ENCODE measurements at places on chromosomes 16 and 17. TPM values are rescaled to one million over a fixed set of nuclear protein-coding genes. Genes with fewer than 3 reads are reported as not detected.

DNA sequence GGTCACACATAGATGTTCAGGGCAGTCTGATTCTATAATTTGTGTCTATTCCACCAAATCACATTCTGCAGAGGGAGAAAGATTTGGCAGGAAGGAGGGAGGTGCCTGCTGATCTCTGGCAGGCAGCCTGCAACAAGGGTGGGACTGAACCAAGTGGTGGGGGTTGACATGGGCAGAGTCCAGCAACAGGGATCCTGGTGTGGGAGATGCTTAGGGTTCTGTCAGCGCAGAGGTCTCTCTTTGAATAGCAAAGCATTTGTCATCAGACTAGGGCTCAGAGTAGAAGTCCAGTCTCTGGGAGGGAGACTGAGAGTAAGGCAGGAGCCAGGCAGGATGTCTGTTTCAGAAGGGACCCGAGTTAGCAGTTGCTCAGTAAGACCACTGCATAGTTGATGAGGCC lies 94.6 kb downstream of the UTP18 start:
- DNase-seq, result no peak

DNA sequence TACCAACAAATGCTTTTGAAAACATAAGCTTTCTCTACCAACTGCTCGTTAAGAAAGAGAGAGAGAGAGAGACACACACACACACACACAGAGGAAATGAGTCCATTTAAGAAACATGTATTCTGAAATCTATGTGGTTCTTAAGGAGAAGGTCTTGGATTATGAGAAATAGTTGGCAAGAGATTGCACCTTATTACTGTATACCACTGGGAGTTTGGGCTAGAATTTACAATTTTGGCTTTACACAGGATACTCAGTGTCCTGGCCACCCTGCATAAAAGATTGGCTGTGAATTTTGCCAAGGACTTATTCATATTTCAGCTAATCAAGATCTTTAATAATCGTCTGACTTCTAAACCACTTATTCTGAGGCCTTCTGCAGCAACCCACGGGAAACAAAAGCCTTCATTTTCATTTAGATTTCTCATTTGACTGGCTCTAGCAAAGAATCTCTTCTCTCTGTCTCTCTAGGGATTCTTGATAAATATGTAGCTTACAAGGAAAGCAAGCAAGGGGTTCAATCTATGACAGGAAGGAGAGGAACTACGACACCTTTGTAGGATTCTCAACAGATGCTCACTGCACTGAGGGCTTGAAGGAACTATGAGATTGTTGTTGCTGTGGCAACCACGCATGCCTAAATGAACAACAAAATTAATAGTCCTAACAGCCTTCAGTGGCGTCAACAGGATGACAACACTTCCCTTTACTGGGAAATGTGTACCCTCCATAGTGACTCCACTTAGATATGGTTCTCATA lies 75.3 kb upstream of the GNAO1 start:
- no peak for DNase-seq

DNA sequence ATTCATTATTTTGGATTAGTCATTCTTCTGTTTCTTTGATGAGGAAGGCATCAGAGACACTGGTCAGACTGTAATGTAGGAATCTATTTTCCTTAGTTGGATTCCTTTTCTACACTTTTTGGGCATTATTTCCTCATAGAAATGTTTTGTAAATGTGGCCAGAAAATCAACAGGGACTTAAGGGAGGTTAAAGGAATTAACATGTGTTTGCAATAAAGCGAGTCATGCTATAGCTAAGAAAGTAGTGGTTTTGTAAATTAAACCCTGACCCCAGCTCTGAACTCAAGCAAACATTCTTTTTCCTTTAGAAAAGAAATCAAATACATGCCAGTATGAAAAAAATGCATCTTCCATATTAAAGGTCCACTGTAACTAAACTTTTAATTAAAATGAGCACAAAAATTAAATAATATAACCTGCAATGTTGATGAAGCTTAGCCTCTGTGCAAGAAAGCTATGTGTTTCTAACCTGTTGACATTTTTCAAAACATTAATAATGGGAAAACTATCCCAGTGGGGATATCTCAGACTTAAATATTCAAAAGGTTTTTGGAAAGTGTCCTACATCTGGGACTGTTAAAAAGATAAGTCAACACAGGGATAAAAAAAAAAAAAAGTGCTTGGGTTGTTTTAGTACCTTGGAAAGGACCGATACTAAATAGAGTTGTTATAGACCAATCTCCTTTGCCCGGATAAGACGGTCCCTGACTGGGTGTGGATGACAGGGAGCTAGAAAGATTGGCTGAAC lies 428.0 kb downstream of the CA10 start:
- no peak for DNase-seq

DNA sequence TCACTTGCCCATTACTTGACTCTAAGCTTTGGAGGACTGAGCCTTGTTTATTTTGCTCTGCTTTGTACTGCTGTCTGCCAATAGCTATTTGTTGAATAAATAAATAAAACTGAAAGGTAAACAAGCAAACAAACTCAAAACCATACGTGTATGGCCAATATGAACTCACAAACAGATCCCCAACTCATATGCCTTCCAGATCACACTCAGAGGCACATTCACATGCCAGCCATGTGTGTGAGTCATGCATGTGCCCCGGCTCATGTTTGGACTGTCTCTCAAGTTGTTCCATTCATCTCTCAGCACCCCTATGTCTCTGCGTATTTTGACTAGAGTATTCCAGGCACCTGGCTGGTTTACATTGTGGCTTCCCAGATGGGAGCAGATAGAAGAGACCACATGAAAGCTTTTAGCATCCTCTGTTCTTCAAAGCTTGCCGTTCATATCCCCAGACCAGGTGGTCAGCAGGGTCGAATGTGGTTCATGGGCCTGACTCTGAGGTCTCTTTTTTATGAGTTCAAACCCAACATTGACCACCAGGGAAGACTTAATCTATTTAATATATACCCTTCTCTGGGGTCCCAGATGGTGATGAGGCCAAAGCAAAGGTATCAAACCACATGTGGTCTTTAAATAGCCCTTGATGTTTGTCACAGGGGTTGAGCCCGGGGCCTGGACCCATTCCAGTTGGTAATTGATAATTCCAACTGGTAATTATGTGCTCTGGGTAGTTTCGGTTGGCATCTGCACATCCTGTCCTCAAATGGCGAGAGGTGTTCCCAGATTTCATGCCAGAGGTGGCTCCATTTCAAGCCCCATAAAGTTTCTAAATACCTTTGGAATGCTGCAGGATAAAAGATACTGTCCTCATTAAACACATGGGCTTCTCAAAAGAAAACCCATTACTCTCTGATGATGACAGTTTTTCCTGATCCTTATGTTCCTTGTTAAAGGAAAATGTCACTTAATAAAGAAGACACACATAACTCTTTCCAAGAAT lies 287.3 kb upstream of the MAF start:
- DNase-seq, result no peak

GRCh38 chr17:6894206-6894528 lies 62.6 kb upstream of the TEKT1 start:
- no peak for DNase-seq

DNA sequence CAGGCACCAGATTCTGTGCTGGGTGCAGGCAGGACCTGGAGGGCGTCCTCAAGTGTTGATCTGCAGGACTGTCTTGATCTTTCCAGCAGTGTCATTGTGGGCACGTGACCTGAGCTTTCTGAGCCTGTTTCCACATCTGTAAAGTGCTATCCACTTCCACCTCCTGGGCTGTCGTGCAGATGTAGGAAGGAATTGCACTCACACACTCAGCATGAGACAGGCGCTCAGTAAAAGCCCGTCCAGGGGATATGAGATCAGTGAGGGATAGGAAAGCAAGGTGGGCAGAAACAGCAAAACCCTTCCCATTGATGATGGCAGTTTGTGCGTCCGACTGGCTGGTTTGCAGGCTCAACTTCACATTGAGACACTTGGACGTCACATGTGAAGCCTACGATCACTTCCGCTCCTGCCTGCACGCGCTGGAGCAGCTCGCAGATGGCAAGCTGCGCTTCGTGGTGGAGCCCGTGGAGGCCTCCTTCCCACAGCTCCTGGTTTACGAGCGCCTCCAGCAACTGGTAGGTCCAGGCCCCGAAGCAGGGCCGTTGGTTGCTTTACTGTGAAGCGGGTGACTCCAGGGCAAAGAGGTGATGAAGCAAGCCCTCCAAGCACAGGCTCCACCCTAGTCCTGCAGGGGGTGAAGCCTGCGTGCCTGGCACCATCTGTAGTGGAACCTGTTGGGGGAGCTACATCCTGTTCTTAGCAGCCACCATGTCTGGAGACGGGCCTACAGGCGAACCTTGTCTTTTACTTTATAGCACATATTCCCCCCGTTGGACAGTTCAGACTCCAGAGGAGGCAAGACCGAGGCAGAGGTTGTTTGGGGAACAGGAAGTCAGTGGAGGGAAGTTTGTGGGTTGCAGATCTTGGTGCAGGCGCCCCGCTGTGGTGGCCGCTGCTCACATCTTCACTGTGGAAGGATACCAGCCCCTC lies 23.0 kb downstream of the METTL22 start:
- DNase-seq, result no peak

- no peak for DNase-seq
Measured at GRCh38 chr16:84074721-84075120, 32.1 kb upstream of the SLC38A8 start.

DNA sequence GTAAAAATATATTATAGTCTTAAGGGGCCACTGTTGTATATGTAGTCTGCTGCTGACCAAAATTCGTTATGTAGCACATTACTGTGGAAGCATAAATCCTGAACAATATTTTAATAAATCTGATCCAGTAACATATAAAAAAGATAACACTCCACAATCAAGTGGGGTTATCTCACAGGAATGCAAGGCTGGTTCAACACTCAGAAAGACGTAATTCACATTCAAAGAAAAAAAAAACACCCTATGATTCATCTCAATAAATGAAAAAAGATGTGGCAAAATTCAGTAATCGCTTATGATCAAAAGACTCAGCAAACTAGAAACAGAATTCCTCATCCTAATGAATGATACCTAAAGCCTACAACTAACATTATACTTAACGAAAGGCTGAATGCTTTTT lies 47.8 kb downstream of the CREBBP start:
- no peak for DNase-seq

DNA sequence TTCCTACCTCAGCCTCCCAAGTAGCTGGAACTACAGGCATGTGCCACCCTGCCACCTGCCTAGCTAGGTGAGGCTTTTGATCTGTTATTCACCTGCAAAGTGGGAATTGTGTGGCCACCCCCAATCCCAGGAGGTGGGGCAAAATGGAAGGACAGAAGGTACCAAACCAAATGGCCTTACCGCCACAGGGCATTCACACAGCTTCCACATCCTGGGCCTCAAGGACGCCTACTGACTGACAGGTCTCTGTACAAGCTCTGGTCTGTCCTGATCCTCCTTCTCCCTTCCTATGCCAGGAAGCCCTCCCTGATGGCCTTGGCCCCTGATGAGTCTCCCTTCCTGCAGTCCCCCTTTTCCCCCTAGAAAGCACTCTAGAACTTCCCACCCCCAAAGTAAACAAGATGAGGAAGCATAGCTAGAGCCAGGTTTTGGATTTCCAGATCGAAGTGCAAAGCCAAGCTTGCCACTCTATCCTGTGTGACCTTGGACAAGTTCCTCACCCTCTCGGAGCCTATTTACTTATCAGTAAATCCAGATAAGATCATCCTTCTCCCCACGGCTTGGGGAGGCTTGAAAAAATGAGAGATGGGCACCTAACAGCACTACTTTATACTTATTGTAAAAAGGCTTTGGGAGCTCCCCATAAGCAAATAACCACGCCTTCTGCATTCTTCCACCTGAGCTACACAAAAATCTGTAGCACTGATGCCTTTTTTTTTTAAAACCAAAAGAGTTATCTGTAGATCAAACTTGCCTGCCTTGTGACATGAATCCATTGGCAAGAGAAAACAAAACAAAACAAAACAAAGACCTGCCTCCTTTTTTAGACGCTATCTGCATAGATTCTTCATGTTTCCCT lies 4.5 kb downstream of the PLLP start:
- DNase-seq, result no peak

DNA sequence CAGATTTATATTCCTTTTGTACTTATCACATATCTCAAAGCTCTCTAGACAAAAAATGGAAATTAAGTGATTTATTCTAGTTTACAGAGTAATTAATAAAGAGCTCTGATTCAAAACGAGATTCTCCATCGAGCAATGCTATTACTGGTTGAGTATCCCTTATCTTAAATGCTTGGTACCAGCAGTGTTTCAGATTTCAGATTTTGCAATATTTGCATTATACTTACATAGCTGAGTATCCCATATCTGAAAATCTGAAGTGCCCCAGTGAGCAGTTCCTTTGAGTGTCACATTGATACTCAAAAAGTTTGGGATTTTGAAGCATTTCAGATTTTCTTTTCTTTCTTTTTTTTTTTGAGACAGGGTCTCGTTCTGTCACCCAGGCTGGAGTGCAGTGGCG lies 57.4 kb upstream of the STAC2 start:
- DNase-seq, result no peak

- DNase-seq, result no peak
Measured at GRCh38 chr17:65657251-65657828, 95.9 kb upstream of the AXIN2 start.

GRCh38 chr17:63780928-63781327 lies 7.0 kb downstream of the DDX42 start:
- no peak for DNase-seq

GRCh38 chr16:88725609-88726407 lies 19.5 kb downstream of the CTU2 start:
- DNase-seq, result no peak

GRCh38 chr16:4570688-4571321 lies 14.7 kb downstream of the C16orf96 start:
- no peak for DNase-seq

- no peak for DNase-seq
Measured at GRCh38 chr16:81496321-81496720, 51.7 kb downstream of the CMIP start.

GPRC5C gene
- not detected for total RNA-seq

GGNBP2 gene
- total RNA-seq, result 80.9 TPM

CDRT15 gene
- total RNA-seq, result not detected

NTN1 gene
- 0.34 TPM for total RNA-seq

BEAN1 gene
- total RNA-seq, result not detected

CA5A gene
- 0.13 TPM for total RNA-seq

FZD2 gene
- total RNA-seq, result not detected

PRRT2 gene
- 1.3 TPM for total RNA-seq

TP53TG3B gene
- not detected for total RNA-seq

CACNA1G gene
- total RNA-seq, result 0.07 TPM

All from activated T-helper 1 cell treated with anti-CD3 and anti-CD28 coated beads, Interleukin-12 subunit alpha, Interleukin-12 subunit beta, Interleukin-2, Interleukin-4 antibody, amounts not matched to agents 30 ng/mL and 10 ng/mL and 1 ng/mL, durations not matched to agents 14 hours and 24 hours and 36 hours (primary cell).